ENCODE measurements at places on chromosomes 16 and 17.

DNA sequence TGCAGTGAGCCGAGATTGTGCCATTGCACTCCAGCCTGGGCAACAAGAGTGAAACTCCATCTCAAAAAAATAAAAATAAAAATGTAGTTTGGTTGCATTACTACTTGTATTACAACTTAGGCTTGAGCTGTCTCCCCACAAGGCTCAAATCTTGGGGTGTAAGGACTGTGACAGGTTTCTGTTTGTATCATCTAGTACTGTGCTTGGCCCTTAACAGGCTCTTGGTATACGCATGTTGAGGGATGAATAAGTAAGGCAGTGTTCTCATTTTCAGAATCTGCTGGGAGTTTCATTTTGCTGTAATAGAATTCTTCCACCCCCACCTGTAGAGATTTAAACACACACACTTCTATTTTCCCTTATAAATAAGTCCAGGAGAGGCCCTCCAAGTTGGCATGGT lies 289.4 kb upstream of the EEF2KMT start:
- DNase-seq, result no peak

DNA sequence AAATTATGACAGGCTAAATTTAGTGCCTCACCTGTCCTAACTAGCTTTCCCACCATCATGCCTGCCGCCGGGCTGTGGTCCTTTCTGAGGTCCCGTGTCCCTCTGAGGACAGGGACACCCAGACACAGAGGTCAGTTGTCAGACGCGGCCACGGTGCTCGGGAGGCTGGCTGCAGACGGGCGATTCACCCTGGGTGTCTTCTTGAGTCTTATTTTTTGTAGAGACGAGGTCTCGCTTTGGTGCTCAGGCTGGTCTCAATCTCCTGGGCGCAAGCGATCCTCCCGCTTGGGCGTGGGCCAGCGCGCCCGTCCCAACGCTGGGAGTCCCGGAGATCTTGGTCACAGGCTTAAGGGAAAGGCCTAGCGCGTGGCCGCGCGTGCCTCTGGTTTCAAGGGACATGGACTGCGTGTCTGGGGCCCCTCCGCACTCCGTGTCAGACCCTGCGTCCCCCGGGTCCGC lies 797 bp upstream of the RAB11FIP3 start:
- no peak for DNase-seq

GRCh38 chr16:8720080-8720966 lies 45.9 kb downstream of the ABAT start:
- DNase-seq, result no peak

GRCh38 chr16:85480727-85481101 lies 132.4 kb upstream of the GSE1 start:
- DNase-seq, result no peak

GRCh38 chr16:49867796-49868668 lies 12.1 kb upstream of the ZNF423 start:
- no peak for DNase-seq
